ENCODE measurements at places on chromosomes 6 and 20.

GRCh38 chr6:142726616-142727015, 218.4 kb downstream of the HIVEP2 start:
- DNase-seq: no peak

- no peak for DNase-seq
Measured at GRCh38 chr6:151186804-151187330, 52.9 kb upstream of the AKAP12 start.

GRCh38 chr6:146551545-146551944, 7.9 kb downstream of the RAB32 start:
- DNase-seq: no peak

- no peak for DNase-seq
Measured at GRCh38 chr6:13395272-13396237, 67.2 kb upstream of the TBC1D7 start.

- DNase-seq: no peak
Measured at GRCh38 chr6:22512686-22513427, 56.5 kb upstream of the HDGFL1 start.

DNA sequence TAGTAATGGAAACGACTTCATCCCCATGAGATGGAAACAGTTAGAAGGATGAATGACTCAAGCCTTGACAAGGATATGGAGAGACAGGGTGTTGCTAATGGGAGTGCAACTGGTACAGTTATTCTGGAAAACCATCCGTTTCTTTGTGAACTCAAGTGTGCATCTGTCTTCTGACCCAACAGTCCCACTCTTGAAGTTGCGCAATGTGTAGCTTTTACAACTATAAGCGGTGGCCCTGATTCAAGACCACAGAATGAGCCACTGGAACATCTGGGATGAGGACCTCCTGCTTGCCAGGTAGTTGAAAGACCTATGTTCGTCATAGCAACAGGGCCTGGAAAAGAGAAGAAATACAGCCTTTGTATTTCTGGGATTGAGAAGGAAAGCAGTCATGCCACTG, 115.8 kb upstream of the GMDS start:
- DNase-seq: no peak

DNA sequence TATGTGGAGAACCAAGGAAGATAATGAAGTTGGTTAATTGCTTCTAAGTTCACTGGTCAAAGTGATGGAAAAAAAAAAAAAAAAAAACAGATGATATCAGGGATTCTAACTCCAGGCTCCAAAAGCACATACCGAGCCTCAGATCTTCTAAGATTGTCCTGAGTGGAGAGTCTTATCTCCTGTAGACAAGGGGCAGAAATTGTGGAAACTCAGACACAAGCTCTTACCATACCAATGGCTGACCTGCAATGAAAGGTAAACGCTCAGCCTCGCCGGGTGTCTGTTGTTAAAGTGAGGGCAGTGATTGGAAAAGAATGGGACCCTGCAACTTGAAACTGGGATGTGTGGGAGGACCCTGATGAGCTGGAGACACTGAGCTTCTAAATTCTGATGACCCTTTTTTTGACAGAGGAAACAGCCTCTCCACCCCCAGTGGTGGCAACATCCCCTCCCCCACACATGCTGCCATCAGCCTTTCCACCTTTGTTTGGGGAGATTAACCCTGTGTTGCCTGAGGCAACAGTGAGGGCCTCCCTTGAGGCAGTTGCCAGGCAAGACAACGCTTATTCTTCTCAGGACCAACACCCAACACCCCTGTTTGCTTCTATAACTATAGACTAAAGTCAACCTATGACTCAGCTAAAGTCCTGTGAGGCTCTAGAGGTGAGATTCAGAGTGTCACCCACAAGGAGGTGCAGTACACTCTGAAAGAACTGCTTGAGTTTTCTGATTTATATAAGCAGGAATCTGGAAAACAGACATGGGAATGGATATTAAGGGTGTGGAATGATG, 154.0 kb downstream of the THBS2 start:
- no peak for DNase-seq

GRCh38 chr20:43507150-43508080, at the start of gene L3MBTL1:
Gene L3MBTL1 (plus strand): TSS chr20:43507697. CDS start chr20:43513504, 5,807 bp downstream.
- no peak for DNase-seq

- no peak for DNase-seq
Measured at GRCh38 chr6:159682810-159683209, 10.2 kb downstream of the SOD2 start.

DNA sequence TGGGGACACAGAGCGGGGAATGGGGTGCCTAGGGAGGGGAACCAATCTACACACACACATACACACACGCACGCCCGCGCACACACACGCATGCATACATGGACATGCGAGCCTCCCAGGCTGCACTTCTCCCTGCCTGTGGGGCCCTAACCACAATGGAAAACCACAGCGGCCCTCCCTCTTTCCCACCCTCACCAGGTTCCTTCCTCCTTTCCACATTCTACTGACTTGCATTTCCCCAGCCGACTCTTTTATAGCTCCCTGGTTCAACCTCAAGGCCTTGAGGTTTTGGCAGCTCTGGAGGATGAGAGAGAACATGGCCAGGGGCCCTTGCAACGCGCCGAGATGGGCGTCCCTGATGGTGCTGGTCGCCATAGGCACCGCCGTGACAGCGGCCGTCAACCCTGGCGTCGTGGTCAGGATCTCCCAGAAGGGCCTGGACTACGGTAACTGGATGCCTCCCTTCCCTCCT, at the start of gene BPI:
BPI (plus strand) TSS at position 249 of the 472 bp plus-strand sequence; CDS start at position 317, 68 bp downstream.
- DNase-seq: no peak

DNA sequence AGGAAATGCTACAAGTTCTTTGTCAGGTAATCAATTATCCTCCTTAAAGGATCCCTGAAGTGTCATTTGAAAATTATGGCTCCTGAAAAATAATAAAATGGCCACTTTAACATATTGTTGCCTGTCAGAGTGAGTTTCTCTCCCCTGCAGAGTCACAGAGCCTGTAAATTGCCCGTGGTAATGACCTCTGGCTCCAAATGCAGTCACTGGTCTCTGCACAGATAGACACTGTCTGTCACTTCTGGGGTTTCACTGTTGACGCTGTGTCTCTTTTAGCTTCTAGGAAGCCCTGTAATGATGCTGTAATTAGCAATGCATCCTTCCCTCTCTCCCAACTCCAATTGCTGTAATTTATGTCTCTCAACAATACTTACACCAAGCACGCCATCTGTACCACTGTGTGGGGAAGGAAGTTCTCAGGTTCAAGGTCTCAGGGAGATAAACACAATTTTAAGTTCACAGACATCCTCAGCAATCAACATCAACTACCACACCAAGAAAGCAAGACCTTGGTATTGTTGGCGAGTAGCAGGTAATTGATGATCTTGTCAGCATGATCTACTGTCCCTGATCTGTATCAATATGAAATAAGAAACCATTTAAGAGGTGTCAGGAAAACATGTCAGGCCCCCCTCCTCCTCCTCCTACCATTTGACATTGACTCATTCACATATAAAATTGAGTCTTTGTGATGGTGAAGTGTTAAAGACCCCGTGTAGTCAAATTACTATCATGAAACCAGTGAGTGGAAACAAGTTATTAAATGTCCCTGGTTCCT, 91.2 kb upstream of the SULF2 start:
- no peak for DNase-seq

DNA sequence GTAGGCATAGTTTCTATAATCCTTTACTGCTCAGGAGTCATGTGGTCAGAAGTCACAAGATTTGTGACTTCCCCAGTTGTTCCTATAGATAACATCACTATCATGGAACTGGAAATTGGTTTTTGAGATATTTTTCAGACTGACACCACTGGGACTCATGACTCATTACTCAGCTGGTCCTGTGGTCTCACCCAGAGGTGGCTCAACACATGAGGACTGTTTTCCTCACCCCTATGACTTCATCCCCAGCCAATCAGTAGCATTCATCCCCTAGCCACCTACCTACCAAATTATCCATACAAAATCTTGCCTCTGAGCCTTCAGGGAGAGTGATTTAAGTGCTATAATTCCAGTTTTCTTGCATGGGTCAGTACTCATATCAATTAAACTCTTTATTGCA, 1217.7 kb downstream of the EPHA7 start:
- no peak for DNase-seq

- no peak for DNase-seq
Measured at GRCh38 chr20:7708112-7708511, 232.1 kb downstream of the HAO1 start.

DNA sequence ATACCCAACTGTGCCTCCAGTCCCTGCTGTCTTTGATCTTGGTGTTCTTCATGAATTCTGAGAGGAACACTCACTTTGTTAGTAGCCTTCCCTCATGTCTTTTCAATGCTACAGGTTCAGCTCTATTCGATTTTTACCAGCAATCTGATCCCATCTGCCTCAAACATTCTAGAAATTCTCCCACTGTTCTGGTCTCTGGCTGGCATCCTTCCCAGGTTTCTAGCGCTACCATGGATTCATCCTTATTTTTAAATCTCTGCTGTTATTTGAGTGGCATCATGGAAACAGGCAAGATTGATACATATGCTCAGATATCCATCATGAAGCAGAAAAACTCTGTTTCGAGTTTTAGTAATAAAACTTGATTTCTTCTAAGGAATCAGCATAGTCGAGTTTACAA, 94.8 kb downstream of the GRM1 start:
- no peak for DNase-seq

GRCh38 chr20:8470156-8470555, 338.1 kb downstream of the PLCB1 start:
- DNase-seq: no peak

GRCh38 chr6:41153451-41153850, 696 bp downstream of the TREML1 start:
- DNase-seq: no peak

GRCh38 chr6:100112855-100113508, 119.0 kb upstream of the MCHR2 start:
- DNase-seq: no peak

DNA sequence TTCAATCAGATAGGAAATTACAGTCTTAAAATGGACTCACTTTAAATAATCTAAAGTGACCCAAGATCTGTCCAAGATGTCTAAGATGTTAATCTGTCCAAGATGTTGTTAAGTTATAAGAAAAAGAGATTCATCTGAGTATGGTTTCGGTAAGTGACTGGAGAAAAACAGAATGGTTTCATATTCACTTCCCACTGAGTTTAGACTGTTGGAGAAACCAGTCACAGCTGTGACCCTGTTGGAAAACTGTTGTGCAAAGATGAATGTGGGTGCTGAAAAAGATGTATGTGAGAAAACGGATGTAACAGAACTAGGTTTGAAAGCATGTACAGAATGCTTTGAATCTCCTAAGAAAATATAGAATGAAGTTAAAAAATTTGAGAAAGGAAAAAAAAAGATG, 325.9 kb downstream of the COL12A1 start:
- DNase-seq: no peak

DNA sequence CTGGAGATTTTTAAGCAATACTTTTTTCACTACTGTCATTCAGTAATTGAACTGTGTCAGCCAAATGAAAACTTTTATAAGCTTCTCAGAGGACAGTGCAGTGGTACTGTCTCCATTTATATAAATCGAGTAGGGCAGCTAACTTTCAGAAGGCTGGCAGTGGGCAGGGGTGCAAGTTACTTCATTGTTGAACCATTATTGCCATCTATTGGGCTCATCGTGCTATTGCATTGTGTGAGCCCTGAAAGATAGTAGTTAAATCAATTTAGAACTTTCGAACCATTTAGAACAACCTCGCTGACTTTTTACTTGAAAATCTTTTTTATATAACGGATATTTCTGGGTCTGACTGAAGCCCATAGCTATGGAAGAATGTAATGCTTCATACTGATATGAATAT, 347.8 kb upstream of the PLCB4 start:
- DNase-seq: no peak

GRCh38 chr20:51488331-51488730, 54.2 kb downstream of the NFATC2 start:
- no peak for DNase-seq

DNA sequence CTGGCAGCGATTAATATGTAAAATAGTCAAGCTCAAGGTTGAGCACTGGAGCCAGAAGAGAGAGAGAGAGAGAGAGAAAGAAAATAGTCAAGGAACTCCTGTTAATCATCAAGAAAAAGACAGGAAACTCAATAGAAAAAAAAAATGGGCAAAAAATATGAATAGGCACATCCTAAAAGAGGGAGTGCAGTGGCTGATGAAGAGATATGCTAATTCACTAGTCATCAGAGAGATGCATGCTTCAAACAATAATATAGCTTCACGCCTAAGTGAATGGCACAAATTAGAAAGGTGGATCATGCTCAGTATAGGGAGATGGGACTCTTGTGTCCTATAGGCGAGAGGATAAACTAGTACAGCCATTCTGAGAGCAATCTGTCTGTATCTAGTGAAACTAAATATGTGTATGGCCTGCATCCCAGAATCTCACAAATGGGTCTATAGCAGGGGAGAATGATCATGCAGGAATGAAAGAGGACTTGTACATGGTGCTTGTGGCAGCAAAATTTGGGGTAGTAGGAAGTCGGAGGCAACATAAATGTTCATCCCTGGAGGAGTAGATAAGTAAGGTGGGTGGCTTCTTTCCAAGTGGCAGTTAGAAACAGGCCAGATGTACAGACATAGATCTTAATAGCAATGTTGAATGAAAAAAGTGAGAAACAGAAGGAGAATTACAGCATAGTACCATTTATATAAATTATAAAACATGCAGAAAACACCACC, 176.8 kb downstream of the VEGFA start:
- DNase-seq: no peak

DNA sequence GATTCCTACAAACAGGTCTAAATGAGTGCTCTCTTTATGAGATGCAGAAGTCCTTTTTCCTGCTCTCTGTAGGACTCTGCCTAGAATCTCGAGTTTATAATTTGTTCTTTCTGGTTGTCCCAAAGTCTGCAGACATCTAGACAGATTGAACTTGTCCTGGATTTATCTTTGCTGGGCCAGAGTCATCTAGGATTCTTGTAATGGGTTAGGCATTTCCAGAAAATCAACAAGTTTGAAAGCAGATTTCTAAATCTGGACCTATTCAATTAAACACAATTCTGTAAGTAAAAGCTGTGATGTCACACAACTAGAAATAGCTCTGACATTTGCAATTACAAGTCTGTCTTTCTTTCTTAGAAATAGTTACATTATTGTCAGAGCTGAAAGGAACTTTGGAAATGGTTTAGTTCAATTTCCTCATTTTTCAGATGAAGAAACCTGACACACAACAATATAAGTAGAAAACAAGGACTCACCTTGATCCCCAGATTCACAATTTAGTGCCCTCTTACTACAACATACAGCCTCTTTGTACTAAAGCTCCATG, 4.2 kb upstream of the RSPO3 start:
- DNase-seq: no peak

DNA sequence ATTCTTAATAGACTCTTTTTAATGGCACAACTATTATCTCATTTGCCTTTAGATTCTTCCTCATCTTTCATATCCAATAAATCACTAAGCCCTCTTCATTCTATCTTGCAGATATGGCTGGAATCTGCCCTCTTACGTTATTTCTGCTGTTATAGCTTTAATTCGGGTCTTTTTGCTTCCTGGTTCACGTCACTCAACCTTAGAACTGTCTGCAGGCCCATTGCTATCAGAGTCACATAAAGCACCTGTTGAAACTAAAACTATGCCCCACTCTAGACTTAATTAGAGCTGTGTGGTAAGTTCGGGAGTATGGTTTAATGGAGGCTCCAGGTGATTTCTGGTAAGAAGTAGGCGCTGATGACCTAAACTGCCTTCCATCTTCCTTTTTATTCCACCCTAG, 988 bp downstream of the QRSL1 start:
- DNase-seq: no peak
